ENCODE measurements at places on chromosomes 7 and 10.

DNA sequence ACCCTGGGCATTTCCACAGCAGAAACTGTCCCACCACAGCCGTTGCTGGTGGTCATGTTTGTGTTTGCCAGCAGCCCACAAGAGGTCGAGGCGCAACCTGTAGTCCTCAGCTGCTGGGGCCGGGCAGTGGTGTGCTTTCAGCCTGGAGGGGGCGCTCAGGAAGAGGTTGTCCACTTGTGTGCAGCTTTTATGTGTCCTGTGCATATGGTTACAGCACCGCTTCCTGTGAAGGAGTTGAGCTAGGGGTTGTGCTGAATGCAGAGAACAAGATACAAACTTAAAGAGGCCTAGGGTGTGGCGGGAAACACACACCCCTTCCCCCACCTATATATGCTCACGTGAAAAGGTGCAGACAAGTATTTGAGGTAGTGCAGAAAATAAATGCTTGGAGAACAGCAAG is 29.5 kb upstream of the PFKFB3 start:
- no peak for DNase-seq

- no peak for DNase-seq
Observed at GRCh38 chr7:12030116-12030515, 181.0 kb upstream of the TMEM106B start.

GRCh38 chr7:6637544-6638229 is 569 bp downstream of the ZNF316 start:
- DNase-seq: no peak

GRCh38 chr10:25014579-25014978 is 1.4 kb downstream of the ENKUR start:
- no peak for DNase-seq

GRCh38 chr7:88546808-88547207 is 212.7 kb upstream of the ZNF804B start:
- DNase-seq: no peak

GRCh38 chr7:114986190-114987180 is 64.6 kb downstream of the MDFIC start:
- no peak for DNase-seq

DNA sequence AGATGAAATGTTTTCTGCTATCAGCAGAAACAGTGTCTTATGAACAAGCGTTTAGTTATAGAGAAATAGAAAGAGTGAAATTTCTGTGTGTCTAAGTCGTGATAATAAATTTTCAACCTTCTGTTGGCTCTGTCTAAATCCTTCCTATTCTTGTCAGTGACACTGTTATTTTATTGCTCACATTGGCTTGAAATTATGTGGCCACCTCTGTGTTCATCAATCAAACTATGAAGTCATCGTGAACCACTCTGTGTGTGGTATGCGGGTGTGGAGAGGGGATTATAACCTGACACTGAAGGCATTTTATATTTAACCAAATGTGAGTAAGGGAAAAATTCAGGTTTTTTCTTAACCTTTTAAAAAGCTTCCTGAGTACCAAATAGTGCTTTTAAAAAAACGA is 12.3 kb downstream of the AOAH start:
- DNase-seq: no peak

DNA sequence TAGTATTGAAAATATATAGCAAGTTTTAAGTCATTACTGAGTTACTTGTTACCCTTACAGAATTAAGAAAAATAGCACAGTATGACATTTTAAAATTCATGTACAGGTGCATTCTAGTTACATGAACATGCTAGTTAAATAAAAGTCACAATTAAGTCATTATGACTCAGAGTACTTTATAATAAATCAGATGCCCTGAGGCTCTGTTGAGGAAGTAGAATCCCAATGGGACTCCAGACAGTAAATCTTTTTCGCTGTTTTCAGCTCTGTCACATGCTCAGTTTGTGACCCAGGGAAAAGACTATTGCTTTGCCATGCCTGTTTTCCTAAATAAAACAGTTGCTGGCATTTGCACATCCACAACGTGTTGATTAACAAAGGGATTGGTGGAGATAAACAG is 21.0 kb downstream of the NUDT13 start:
- DNase-seq: no peak

- DNase-seq: no peak
Observed at GRCh38 chr10:35215107-35215506, 88.5 kb downstream of the CREM start.

DNA sequence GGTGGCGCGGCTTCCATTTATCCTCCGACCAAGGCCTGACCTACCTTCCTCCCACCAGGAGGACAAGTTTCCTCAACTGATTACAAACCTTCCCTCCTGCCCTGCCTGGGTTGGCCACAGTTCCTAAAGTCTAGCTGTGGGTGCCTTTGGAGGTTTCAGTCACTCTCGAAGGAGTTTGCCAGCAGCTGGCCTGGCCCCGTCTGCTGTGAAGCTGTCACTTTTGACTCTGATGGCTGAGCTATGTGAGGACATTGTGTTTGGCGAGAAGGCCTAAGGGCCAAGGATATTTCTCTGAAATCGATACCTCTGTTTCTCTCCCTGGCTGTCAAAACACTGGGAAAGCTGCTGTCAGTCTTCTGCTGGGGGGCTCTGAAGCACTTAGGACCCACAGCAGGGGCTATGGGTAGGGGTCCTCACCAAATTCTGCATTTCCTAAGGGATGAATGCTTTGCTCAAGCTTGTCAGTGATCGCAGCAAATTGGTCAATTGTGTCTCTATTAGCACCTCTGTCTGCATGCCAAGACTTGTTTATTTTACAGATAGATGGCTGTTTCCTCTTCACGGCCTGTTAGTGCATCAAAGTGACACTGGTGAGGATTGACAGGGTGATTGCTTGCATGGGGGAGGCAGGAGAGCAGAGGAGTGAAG is 31.9 kb upstream of the SAMD8 start:
- DNase-seq: no peak

DNA sequence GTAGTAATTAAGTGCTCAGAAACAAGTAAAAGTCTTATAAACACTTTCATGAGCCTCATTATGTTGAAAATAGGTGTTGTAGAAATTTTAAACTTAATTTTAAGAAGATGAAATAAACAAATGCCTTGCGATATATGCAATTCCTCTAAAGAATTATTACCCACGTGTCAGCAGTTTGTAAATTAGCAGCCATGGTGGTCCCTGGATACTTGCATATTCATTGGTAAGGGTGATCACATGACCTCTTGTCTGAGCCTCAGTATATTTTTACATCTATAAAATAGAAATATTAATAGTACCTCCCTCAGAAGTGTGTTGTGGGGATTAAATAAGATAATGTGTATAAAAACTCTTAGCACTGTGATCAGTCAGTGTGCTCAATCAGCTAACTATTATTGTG is 141.5 kb upstream of the SVIL start:
- no peak for DNase-seq

DNA sequence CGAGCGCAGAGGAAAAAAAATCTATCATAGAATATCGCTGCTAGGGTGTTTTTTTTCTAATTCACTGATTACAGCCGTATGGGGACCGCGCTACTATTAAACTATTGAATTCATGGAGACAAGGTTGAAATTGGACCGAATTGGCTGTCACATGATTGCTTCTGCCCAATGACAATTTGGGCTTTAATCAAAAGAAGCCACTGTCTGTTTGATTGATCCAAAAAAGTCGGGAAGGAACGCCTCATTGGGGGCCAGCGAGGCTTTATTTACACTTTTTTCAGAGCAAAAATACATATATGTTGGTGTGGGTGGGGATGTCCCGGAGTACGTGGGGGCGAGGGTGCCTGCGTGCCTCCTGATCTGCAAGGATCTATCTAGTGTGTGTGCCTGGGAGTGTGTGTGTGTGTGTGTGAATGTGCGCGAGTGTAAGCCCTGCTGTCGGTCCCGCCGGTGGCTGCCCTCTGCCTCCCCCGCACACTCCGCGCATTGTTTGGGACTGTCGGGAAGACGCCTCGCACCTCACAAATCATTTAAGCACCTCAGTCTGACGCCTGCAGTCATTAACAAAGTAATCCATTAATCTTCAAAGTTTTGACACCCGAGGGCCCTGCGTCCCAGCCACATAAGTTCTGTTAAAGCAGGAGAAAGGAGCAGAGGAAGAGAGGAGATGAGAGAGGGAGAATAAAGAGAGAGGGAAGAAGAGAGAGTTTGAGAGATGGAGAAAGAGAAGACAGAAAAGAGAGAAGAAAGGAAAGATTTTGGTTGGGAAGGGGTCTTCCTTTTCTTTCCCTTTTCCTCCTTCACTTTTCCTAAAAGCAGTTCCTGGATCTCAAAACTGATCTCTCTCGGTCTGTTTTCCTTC is at the start of gene HOXA2:
TSS of gene HOXA2 (minus strand) at position 103 of the 862 bp plus-strand sequence. CDS start 183 bp downstream, outside the sequence.
- DNase-seq: no peak
